ENCODE measurements at places on chromosomes 5 and 9. TPM values are rescaled to one million over a fixed set of nuclear protein-coding genes. Genes with fewer than 3 reads are reported as not detected.

- no peak for DNase-seq
These were observed 90.8 kb downstream of the TENT4A start for GRCh38 chr5:6803981-6804550.

GRCh38 chr9:98367371-98367900, 112.0 kb upstream of the TBC1D2 start:
- no peak for DNase-seq

DNA sequence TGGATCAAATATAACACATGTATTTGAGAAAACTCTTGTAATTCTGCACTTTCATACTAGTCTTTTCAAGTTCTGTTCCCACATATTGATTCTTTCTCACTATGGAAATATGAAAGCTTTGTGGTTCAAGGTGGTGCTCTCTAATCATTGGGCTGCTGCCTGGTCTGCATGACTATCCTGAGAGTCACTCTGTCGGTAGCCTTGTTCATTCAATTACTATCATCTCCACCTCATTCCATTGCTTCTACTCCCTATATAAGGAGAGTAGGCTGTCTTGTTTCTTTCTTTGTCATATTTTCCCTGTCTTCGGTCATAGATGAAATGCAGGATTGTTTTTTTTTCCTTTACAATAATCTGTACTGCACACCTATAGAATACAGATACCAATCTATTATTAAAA, 341.4 kb upstream of the ACTBL2 start:
- DNase-seq: peak; percentile 77

- no peak for DNase-seq
These were observed 179.0 kb downstream of the MAN2A1 start for GRCh38 chr5:109868737-109869136.

GRCh38 chr5:68499987-68500386, 284.4 kb downstream of the PIK3R1 start:
- DNase-seq: no peak

- DNase-seq: no peak
These were observed 153.6 kb downstream of the DRD1 start for GRCh38 chr5:175290379-175290778.

GRCh38 chr9:92614763-92615461, 55.0 kb downstream of the IPPK start:
- DNase-seq: no peak

DNA sequence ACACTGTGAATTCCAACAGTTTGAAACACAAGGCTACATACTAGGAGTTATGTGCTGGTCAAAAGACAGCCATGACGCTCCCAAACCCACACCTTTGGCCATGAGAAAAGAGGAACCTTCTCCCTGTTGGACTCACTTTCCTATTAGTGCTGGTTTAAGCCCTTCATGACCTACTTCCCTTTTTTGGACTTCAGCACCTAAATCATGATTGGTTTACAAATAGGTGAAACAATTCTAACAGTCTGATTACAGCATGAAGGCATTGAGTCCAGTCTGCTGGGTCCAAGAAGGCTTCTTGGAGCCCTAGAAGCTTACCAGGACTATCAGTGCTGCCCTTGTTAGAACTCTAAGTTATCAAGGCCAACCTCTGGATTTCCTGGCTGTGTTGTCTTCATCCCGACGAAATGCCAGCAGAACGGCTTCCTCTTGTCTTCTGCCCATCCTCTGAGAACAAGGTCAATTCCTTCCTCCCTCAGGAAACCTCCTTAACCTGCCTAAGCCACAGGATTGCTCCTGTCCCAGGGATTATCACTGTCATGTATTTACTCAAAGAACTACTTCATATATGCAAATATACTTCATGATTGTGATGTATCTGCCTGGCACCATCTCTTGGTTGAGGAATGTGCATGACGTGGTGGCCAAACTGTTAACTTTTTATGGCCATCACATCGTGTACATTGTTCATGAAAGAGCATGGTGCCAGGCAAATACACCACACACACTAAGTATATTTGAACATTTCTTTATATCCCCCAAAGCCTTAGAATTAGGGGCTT, 83.6 kb downstream of the ANKH start:
- no peak for DNase-seq

DNA sequence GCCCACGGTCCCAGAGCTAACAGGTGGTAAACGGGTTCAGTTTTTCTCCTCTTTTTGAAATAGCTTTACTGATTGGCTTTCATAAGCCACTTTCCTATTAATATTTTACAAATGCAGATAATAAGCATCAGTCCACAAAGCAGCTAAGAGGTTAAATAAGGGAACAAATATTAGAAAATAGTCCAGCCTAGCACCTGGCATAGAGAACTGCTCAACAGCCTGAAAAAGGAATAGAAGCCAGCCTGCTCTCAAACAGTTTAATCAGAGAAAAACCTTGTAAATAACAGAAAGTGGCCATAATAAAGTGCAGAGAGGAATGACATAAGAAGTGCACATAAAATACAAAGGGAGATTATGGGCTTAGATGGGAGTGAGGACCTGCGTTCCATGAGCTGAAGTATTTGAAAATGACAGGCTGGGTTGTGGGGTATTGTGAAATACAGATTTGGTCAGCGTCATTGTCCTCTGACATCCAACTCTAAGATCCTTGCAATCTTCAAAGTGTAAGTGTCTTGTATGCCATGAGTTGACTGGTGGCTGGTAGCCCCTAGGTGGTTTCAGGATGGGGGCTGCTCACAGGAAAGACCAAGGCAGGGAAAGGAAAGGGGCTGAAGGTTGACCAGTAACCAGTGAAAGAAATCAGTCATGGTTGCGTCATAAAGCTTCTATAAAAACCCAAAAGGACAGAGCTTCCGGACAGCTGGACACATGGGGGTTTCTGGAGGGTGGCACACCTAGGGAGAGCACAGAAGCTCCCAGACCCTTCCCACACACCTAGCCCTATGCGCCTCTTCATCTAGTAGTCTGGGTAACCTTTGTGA, 32.4 kb downstream of the MYO10 start:
- DNase-seq: no peak

- no peak for DNase-seq
These were observed 609.2 kb downstream of the CSNK1G3 start for GRCh38 chr5:124121198-124121597.

DNA sequence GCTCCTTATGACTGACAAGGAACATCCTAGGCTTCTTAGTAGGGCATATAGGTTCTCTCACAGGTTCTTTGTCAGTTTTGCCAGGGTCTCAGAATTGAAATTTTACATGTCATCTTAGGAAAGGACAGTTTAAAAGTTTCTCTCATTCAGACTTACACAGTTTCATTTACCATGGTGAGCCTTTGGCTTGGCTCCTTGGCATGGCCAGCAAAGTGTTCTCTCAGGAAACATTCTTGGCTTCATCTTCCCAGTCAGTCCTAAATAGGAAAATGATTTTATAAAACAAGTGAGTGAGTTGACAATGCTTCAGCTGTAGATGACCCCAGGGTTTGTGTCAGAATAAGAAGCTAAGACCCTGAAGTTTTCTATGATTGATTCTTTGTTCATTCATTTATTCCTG, 191.6 kb downstream of the PCSK5 start:
- no peak for DNase-seq

DNA sequence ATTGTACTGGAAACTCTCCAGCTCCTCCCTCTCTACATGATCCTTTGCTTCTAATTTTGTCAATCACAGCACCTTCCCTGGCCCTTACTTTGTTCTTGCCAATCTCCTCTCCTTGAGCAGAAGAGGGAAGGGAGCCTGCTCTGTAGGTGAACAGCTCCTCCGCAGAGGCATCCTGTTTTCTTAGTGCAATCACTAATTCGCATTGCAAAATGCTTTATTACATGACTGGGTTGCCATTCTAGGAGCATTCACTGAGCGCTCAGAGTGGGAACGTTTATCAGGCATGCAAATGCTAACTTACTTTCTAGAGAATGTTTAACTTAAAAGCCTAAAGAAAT, 416 bp upstream of the SNX18 start:
- no peak for DNase-seq

- no peak for DNase-seq
These were observed 82.4 kb upstream of the SPATA31C2 start for GRCh38 chr9:88220652-88221051.

DNA sequence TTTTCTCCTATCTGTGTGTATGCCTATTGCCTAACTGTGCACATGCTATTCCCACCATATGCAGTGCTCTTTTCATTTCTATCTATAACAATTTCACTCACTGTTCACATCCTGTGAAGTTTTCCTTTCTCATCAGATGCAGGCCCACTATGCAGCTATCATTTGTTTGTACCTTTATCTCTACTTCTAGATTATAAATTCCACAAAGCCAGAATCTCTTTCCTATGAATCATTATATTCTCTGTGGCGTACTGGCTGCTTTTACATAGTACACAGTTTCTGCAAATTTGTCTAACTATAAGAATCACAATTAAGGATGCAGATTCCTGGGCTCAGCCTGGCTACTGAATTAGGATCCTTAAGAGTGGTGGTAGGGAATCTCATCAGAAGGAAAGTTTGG, 600.8 kb upstream of the ARRDC3 start:
- no peak for DNase-seq

DNA sequence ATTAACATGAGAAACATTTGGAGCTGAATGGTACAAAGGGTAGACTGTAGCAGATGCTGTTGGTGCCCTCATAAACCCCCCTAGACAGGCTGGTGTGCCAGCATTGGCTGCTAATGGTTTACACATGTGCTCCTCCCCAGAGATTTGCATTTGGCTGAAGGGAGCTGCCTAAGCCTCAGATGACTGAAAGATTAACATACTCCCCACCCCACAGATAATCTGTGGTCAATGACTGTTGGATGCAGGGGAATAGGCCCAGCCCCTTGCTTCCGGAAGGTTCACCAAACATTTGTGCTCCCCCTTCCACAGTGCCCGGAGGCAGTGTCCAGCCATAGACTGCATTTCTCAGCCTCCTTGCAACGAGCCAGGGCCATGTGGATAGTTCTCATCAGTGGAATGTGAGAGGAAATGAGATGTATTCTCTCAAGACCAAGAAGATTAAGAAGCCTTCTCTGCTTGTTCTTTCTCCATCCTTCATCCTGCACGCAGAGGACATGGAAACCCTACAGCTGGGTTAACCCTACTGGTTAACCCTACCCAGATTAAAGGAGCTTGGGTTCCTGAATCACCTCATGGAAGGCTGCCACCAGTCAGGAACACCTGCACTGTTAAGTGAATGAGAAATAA, 79.6 kb downstream of the PHAX start:
- no peak for DNase-seq

DNA sequence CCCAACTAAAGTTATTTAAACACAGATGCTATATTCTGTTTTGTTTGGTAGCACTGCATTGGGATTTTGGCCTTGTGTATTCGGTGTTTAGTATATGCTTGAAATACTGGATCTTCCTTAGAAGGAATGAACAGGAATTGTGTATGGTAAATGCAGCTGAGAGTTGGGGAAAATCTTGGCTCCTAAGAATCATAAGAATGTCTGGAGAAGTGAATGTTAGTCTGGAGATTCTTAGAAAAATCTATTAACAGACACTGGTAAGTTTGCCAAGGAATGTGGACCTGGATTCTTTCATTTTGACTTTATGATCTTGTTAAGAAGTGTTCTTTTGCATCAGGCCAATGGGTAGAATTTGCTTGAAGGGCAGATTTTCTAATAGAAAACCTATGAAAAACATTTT, 38.9 kb downstream of the SNX30 start:
- DNase-seq: no peak

DNA sequence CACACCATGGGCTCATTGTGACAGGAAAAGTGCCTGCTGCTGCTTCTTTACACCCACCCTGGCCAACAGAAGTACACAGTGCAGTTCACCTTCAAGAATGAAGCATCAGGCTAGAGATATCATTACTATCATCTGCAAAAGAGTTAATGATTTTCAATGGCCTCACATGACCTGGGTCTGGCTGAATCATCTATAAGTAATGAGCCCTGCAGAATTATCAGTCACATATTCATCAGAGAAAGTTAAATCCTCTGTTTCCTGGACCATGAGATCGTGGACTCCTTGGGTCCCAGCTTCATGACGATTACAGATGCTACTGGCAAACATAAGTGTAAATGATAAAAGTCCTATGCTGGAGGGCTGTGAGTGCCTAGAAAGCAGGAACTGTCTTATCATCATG, 8.3 kb downstream of the BAG1 start:
- DNase-seq: no peak

- no peak for DNase-seq
These were observed 76.7 kb upstream of the UNC5A start for GRCh38 chr5:176733406-176734262.

DNA sequence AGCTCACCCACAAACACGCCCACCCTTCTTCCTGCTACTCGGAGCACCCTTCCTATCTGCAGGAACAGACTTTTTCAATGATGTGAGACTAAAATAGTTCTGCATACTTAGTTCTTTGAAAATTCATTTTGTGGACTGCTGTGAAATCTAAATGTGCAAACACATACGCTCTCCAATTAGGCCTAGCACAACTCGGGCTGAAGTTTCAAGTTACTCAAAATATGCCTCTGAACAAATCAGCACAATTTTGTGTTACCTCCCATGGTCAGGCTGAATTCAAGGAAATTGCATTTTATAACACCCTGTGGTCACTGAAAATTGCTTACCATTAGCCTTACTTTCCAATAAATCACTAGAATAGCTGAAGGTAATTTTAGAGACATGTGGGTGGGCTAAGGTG, 323.8 kb upstream of the ADCY2 start:
- no peak for DNase-seq

DNA sequence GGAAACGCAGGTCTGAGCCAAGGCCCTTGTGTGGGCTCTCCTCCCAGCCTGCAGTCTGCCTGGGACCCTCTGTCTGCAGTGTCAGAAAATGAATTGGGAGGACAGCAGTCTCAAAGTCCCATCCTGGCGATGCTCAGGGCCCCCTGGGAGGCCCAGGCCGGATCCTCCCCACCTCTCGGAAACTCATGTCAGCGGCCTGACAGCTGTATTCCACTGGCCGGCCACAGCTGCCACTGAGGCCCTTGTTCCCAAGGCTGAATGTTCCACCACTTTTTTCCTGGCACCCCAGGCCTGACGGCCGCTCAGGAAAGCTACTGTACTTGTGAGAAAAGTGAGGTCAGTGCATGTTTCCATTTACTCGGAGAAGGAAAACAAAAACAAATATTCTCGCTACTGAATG, 180.0 kb downstream of the FGF18 start:
- DNase-seq: no peak

GRCh38 chr5:155726267-155726666, 600.7 kb upstream of the SGCD start:
- no peak for DNase-seq

- DNase-seq: no peak
These were observed 495.1 kb downstream of the KIF4B start for GRCh38 chr5:155508673-155509072.

EGFL7 gene
- 58.7 TPM for total RNA-seq

AFAP1L1 gene
- total RNA-seq: 15.5 TPM

MACIR gene
- 8.4 TPM for total RNA-seq

IL3 gene
- not detected for total RNA-seq

OR1Q1 gene
- not detected for total RNA-seq

ADRA1B gene
- 2.9 TPM for total RNA-seq

GOLM1 gene
- total RNA-seq: 92.6 TPM

SAXO1 gene
- total RNA-seq: under 0.01 TPM

BAAT gene
- total RNA-seq: not detected

PGM5 gene
- 0.79 TPM for total RNA-seq

PPP1R26 gene
- 48.0 TPM for total RNA-seq

CKS2 gene
- 57.7 TPM for total RNA-seq

RBM18 gene
- total RNA-seq: 21.1 TPM

NUTM2G gene
- total RNA-seq: not detected

PCDHA12 gene
- 0.96 TPM for total RNA-seq

CKMT2 gene
- total RNA-seq: not detected

ELAVL2 gene
- total RNA-seq: 0.68 TPM

PFN3 gene
- total RNA-seq: not detected

AJM1 gene
- total RNA-seq: 0.75 TPM

C9 gene
- total RNA-seq: not detected

GABRA6 gene
- not detected for total RNA-seq

All from kidney epithelial cell (primary cell).